Activated B cell treated with CpG ODN at 0.5 μM for 24 hours (primary cell): ENCODE measurements at places on chromosomes 3 and 15. TPM values are rescaled to one million over a fixed set of nuclear protein-coding genes. Genes with fewer than 3 reads are reported as not detected.

DNA sequence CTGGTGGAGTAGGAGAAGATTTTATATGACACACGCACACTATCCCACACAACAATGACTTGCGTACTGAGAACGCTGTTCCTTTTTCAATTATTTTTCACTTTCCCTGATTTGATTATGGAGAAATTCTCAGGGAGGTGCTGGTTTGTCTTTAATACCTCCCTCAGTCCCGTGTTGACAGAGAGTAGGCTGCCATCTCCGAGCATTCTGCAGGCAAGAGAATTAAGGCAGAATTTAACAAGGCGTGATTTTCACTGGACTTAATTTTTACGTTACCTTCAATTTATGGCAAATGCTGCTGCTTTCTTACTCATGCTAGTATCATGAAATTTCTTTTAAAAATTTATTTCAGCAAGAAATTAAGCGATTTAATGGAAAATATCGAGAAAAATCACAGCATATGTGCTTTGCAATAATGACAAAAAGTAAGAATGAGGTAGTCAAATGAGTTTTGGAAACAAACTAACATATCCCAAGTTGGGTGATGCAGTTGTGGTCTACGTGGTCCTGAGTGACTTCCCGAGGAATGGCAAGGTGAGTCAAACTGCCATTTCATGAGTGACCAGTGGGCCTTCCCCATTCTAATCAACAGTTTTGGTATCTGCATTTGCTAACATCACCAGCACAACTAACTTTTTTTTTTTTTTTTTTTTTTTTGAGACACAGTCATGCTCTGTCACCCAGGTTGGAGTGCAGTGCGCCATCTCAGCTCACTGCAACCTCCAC lies 16.9 kb downstream of the DNASE1L3 start:
- no peak for DNase-seq

DNA sequence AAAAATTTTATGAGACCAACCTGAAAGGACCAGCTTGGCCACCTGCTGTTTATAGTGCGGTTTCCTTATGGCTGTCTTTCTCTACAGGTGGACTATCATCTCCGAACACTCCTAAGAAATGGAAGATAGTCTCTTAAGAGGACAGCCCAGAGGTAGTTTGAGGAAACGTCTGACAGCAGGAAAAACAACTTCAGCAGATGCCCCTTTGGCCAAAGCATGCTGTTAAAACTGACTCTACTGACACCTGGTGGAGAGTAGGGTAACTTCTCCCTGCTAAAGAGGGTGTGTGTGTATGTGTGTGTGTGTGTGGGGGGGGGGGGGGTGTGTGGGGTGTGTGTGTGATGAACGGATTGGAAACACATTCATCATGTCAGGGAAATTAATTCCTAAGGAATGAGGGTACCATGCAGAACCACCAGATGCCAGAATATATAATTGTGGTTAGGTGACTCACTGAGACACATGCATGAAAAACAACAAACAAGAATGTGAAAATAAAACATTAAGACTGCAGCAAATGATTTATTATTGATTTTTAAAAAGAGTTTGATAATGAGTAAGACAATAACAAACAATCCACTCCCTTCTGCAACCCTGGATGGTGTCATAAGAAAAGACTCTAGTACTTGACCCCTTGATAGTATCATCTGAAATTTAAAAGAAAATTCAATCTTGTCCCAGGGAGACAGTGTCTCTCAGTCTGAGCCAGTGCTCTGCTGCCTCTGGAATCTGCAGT lies 256.5 kb downstream of the THRB start:
- DNase-seq, result no peak

DNA sequence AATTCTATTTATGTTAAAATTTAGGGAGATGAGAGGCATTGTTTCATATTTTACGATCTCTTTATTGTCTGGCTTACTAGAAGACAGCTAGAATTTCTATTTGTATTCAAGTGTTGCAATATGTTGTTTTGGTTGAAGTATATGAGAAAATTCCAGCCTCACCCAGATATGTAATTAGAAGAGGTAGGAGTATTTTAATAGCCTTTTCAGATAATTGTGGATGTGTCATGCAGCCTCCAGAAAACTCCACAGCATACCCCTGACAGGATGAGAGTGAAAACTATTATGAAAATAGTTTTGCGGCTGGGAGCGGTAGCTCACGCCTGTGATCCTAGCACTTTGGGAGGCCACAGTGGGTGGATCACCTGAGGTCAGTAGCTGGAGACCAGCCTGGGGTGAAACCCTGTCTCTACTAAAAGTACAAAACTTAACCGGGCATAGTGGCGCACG lies 21.5 kb upstream of the USP3 start:
- no peak for DNase-seq

DNA sequence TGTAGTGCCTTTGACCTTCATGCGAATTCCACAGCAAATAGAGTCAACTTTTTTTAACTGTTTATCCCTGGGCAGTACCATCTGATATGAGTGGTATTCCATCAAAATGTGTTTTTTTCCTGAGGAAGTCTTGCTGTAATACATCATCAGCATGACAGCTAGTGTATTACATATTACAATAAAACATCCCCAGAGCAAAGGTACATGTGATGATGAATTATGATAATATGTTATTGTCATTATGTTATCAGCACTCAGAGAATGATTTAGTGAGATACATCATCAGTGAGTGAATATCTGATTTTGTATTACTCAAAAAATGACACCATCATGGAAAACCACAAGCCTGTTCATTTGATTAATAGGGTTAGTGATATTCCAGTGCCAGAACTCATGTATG lies 69.7 kb upstream of the ARL6 start:
- DNase-seq, result no peak

- DNase-seq, result no peak
Observed at GRCh38 chr15:45087513-45087912, 26.5 kb downstream of the DUOX2 start.

ITIH4 gene
- 15.4 and 15.7 TPM in 2 replicates for total RNA-seq

DNA sequence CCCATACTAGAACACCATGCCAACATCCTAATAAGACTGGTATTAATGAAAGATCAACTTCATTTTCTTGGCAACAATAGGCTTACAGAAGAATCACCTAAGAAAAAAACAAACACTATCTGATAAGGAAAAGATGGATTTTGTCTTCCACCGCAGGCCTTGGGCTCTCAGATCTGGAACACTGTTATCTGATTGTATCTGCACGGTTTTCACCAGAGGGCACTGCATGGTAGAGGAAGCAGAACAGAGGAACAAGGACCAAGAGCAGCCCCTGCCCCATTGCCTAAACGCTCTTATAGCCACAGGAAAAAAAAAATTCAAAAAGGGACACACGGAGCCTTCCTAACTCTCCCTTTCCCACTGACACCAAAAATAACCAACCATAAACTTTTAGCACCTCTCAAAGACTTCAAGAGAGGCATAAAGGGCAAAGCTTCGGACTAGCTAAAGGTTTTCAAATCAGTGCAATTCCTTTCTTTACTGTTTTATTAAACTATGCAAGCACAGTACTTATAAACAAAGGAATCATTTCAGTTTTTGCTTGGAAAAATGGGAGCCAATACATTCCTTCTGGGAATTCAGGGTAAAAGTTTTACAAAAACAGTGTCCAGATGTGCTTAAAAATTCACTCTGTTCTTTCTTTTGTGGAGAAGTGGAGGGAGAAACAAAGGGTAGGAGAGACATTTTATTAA lies 23.3 kb downstream of the IL17RD start:
- no peak for DNase-seq

DNA sequence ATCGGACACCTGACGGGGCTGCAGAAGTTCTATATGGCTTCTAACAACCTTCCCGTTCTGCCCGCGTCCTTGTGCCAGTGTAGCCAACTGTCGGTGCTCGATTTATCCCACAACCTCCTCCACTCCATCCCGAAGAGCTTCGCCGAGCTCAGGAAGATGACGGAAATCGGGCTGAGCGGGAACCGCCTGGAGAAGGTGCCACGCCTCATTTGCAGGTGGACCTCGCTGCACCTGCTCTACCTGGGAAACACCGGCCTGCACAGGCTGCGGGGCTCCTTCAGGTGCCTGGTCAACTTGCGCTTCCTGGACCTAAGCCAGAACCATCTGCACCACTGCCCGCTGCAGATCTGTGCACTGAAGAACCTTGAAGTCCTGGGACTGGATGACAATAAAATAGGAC lies 9.8 kb upstream of the LRRC34 start:
- DNase-seq, result no peak

GRCh38 chr15:46442184-46442583 lies 807.4 kb downstream of the SQOR start:
- DNase-seq, result no peak

GRCh38 chr3:162865466-162865865 lies 1368.9 kb downstream of the OTOL1 start:
- DNase-seq, result no peak

DNA sequence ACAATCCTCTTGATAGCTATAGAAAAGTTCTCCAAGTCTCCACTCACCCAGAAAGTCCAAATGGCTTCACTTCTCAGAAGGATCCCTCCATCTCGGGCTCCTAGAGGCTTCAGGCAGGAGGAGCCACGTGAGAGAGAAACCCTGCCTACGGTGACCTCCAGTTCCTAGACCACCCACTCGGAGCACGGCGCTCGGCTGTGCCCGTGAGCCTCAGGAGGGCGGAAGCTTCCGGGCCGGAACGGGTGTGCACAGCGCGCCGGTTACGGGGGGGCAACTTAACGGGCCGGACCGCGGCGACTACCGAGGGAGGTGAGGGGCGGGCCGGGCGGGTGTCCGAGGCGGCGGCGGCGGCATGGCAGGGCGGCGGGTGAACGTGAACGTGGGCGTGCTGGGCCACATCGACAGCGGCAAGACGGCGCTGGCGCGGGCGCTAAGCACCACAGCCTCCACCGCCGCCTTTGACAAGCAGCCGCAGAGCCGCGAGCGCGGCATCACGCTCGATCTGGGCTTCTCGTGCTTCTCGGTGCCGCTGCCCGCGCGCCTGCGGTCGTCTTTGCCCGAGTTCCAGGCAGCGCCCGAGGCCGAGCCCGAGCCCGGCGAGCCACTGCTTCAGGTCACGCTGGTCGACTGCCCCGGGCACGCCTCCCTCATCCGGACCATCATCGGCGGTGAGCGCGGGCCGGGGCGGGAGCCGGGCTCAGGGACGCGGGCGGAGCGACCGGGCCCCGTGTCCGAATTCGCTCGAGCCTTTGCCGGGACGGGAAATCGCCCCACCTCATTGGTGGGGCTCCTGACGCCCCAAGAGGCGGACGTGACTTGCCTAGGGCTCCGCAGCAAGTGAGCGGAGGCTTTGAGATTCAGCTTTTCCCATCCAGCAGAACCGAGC lies at the start of gene EEFSEC:
Gene EEFSEC (plus strand): TSS at position 326 of the 886 bp plus-strand sequence. CDS start 27 bp downstream, at position 353.
- peak; percentile 89 for DNase-seq

FHIT gene
- 3.8 and 5.5 TPM in 2 replicates for total RNA-seq

DRD3 gene
- not detected in 2 replicates for total RNA-seq

- no peak for DNase-seq
Observed at GRCh38 chr3:32856355-32856889, 38.6 kb downstream of the TRIM71 start.

DNA sequence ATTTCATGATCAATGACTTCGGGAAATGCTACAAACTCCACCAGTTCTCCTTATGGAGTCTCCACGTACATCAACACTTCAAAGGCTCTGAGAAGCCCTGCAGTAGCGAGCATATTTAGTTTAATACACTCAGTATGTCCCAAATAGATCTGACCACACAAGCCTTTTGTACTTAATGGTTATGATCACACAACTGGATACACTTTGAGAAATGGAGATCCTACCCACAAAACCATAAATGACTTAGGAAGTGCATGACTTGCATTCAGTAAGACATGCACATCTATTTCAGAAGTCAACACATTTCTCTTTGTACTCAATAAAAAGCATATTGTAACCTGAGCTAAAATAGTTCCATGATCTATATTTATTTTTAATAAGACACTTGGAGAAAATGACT lies 103.6 kb upstream of the SPATA12 start:
- DNase-seq, result no peak

DNA sequence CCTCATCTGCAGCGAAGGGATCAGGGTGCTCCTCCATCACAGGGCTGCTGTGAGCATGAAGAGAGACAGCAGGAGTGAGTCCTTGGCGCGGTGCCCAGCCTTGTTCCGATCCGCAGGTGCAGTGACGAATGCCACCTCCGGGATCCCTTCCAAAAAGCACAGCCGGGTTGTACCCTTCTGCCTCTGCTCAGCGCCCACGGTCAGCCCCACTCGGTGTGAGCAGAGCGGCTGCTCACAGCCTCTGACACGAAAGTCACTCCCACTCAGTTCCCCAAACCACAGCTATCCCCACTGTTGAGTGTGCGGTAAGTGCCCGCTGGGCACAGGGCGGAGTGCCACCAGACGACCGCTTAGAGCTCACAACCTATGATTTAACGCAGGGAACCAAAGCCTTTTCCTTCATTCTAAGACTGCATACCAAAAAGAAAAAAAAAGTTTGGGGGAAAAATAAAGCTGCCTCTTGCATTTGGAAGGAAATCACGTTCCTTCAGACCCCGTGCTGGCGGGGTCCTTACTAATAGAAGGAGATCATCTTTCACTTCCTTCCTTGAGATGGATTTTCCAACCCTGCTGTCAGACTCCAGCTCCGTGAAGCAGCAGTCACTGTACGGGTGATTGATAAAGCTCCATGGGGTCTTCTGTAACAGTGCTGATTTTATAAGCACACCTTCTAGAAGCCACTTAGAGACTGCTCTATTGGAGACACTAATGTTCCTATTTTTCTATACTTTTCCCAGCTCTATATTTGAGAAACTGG lies 34.7 kb upstream of the TUBGCP5 start:
- DNase-seq, result no peak
